ENCODE measurements at places on chromosomes 7 and 10.

DNA sequence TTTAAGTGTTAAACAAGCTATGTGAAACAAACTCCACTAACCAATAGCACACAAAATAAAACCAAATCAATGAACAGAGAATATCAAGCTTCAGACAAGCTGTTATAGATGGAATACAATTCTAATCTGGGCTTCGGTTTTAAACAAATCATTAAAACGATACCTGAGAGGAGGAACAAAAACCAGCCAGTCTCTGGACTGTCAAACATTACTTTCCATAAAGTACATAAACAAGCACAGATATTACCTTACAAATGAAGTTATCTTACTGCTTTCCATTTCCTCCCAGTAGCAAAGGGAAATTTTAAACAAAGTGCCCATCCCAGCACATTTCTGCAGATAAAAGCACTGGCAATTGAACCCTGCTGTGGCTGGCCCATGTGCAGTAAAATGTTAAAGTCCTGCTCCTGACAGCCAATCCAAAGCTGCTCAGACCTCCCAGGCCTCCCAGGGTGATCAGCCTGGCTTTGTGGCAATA is 128.0 kb downstream of the NRCAM start:
- no peak for DNase-seq

GRCh38 chr7:5679813-5680473 is 101.5 kb downstream of the RNF216 start:
- DNase-seq = no peak

DNA sequence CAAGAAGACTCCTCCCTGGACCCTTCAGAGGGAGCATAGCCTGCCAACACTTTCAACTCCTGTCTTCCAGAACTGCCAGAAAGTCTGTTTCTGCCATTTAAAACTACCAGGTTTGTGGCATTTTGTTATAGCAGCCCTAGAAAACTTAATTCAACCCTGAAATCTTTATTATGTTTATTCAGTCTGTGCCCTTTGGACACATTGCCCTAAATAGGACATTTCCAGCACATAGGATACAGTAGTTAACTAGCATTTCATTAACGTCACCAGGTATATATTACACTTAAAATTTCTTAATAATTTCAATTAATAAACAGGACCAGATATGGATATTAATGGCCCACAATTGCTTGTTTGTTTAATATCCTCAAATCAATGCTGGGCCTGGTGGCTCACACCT is 54.3 kb downstream of the KCNH2 start:
- DNase-seq = no peak

- DNase-seq = no peak
Measured at GRCh38 chr10:30092151-30092790, 32.9 kb upstream of the JCAD start.

DNA sequence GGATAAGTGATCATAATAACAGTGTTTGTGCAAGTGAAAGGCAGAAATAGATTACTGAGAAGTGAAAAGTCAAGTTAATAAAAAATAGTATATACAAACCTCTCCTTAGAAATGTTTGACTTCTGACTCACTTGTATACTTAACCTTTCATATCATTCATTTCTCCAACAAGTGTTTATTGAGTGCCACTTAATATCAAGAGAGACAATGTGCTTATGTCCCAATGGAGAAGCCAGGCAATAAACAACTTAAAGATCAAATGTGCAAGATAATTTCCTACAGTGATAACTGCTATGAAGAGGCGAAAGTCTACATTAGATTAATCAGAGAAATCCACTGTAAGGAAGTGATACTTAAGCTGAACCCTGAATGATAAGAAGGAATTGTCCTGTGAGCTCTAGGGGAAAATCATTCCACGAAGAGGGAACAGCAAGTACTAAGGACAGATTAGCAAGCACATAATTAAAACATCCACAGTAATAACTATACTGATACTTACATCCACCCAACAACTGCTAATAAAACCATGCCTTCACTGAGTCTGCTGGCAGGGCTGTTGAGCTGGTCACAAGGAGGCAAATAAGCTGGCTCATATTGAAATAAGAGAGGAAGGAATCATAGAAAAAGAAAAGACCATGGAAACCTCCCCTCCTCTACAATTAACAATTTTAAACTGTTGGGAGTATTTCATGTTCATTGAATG is 203.5 kb downstream of the CTNNA3 start:
- DNase-seq = no peak

DNA sequence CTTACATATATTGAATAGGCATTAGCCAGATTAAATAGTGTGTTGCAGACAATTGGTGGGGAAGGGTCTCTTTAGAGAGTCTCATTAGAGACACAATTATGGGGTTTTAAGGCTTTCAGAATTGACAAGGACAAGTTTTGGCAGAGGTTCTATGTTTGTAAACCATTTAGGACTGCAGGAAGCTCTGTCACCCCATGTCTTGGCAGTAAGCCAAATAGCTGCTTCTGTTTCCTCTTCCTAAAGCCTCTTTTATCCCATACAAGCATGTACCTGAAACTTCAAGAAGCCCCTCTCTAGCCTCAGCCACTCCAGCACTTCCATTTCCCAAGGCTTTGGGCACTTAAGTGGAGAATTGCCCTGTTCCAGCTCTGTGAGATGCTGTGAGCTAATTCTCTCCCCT is 21.8 kb upstream of the LRRC4 start:
- no peak for DNase-seq

- no peak for DNase-seq
Measured at GRCh38 chr10:4278186-4278585, 493.2 kb upstream of the KLF6 start.

DNA sequence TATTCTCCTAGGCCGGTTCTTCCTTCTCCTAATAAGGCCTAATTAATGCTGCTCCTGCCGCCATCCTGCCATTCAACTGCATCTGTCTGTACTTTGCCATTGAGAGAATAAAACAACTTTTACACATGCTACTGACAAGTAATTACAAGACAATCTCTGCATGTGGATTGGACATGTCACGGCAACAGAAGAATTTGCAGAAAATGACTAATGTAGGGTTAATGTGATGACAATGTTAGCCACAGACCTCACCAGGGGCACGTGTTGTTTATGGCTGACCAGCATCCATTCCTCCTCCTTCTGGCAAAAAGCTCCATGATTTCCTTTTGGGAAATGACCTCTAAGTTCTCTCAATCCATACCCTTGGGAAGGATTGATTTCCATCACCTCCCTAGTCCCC is 58.0 kb downstream of the NEBL start:
- DNase-seq = no peak

DNA sequence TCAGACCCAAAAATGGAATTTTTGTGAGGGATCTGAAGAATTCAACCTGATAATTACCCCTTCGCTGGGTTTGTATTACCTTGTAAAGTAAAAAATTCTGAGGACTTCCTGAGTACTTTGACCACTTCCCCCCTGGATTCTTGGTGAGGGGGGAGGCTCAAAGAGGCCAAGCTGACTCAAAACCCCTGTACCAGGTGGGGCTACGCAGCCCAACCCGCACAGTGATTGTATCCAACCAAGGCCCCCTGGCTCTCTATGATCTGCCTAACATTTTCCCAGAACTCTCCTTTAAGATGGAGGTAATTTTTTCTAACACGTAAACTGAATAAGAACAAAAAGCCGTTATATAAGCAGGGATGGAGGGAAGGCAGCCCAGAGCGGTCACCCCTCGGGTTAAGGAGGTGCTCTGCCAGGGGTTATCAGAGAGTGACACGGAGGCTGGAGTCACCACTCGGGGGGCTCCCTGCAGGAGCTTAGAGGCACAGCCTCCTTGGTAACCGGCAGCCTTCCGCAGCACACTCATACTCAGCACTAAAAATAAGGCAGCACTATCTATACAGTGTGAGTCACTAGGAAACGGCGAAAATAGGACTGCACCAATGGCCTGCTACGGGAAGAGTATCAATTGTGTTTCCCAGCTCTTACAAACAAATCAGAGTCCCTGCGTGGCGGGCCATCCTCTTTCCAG is 255.4 kb downstream of the ELMO1 start:
- DNase-seq = no peak

- DNase-seq = no peak
Measured at GRCh38 chr10:96670786-96671185, 49.5 kb downstream of the PIK3AP1 start.

DNA sequence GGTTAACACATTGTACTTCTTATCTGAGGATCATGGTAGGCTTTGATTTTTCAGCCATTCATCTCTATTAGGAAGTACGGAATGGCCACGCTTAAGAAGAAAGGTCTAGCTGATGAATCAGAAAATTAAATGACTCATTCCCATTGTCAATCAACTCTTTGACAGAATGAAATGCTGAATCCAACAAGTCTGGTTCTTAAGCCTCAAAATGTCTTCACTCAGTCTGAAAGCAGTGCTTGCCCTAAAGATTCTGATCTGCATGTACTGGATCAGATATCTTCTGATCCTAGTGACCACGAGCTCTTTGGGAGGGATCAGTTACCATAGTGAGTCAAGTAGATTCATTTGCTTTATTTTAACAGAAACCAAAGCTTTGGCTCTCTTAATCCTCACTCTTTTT is 5.7 kb upstream of the CELF2 start:
- no peak for DNase-seq

- DNase-seq = peak; percentile 11
Measured at GRCh38 chr10:58512491-58513187, at the start of gene BICC1. TSS of gene BICC1 (plus strand) at chr10:58512872. CDS start at chr10:58513144, 272 bp downstream.

DNA sequence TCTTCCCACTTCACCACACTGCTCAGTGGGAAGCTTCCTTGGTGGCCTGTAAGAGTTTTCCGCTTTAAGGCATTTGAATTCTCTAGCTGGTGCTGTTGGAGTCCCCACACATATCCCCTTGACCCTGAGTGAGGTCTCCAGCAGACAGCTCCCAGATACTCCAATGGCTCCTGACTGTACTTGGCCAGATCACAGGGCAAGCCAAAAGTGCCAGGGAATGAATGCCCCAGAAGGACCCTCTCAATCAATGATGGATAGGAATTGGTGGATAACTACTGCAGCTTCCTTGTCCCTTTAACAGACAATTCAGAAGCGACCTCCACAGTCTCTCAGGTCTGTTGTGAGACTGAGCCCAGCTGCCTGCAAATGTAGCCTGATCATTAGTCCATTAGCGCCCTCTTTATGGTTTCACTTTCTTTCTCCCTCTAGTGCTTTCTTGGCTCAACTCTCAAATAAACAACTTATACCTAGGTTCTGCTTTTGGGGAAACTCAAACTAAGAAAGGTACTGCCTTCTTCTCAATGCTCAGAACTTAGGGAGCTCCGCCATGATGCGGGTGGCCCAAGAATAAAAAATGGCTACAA is 283.0 kb downstream of the TCF7L2 start:
- no peak for DNase-seq

DNA sequence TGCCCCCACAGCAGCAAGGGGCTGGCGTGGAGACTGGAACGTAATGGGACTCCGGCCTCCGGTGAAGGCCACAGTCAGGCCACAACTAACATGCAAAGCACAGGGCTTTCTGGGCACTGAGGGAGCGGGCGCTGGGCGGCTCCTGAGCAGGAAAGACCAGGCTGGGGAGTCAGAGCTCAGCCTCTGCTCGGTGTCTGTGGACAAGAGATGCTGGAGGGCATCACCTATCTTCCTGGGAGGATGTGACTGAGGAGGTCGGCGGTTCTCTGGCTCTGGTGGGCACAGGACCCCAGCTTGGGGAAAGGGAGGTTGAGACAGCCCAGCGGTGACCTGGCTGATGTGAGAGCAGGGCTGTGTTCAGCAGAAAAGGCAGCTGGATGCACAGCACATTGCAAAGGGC is 11.7 kb downstream of the CNPY1 start:
- DNase-seq = no peak

DNA sequence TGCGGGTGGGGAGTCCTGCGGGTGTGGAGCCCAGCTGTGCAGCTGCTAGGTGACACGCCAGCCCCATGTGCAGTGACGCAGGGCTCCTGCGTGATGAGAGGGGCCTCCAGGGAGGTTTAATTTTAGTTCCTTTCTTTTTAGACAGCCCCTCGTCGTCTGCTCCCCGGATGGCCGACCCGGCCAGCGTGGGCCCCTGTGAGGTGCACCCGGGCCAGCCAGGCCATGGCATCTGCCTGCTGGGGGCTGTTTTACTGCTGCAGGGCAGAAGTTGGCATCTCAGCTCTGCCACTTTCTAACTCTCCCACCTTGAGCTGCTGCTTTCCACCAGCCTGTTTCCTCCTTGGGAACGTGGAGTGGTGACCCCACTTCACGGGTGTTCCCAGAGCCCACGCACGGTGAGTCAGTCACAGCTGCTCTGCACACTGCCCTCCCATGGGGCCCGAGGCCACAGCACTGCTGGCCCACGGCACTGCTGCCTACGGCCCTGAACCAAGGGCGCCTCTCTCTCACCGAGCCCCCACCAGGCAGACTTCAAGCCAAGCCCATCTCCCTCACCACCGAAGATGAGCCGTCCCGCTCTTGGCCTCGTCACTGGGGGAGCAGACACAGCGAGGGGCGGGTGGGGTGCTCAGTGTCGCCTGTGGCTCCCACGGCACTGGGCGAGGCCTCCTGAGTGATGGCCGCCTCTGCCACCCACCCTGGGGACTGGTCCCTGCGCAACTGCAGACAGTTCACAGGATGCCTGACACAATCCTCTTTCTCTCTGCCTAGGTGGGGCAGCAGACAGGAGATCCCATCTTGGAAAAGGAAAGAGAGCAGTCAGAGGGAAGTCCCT is 21.3 kb downstream of the CYP2W1 start:
- DNase-seq = no peak

- no peak for DNase-seq
Measured at GRCh38 chr10:60267802-60268201, 121.9 kb downstream of the ANK3 start.

- DNase-seq = no peak
Measured at GRCh38 chr7:9945857-9946256, 1027.8 kb upstream of the PHF14 start.

DNA sequence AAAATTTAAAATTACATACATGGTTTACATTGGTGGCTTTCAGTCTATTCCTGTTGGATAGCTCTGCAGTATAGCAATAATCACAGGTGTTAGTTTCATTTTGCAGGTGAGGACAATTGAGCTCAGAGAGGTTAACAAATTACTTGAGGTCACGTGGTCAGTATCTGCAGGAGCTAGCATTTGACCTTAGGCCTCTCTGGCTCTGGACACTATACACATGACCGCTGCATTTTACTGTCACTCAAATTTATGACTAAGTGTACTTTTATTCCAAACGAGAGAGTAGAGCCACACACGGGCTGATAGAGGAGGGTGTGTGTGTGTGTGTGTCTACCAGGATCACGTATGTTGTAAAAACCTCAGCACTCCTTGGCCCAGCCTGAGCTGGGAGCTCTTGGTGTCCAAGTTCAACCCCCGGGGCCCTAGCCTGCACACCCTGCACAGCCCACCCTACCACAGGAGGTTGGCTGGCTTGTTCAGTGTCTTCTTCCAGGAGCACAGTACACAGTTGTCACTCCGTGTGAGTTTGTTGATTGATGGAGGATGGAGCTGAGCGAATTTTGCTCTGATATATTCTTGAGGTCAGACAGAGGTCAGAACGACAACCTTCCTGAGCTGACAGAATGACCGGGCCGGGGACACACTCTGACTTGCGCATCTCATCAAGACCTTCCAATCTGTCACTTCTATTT is 272.7 kb downstream of the GFRA1 start:
- no peak for DNase-seq

GRCh38 chr7:63117-63480 is 129.3 kb upstream of the FAM20C start:
- DNase-seq = no peak
